ENCODE measurements at places on chromosomes 16 and 17.
A peak's percentile ranks its signal among the peaks of the same experiment; 100 is the strongest.

- no peak overlapping the region for H3K4me3 ChIP-seq
- no peaks in the 10 kb centered on the region for H3K36me3 ChIP-seq
- H3K4me1 ChIP-seq, result peaks cover 13% of the 10 kb centered on the region
- H3K27me3 ChIP-seq, result no peaks in the 10 kb centered on the region
These were observed 220.6 kb downstream of the NTN1 start for GRCh38 chr17:9241774-9242496.

DNA sequence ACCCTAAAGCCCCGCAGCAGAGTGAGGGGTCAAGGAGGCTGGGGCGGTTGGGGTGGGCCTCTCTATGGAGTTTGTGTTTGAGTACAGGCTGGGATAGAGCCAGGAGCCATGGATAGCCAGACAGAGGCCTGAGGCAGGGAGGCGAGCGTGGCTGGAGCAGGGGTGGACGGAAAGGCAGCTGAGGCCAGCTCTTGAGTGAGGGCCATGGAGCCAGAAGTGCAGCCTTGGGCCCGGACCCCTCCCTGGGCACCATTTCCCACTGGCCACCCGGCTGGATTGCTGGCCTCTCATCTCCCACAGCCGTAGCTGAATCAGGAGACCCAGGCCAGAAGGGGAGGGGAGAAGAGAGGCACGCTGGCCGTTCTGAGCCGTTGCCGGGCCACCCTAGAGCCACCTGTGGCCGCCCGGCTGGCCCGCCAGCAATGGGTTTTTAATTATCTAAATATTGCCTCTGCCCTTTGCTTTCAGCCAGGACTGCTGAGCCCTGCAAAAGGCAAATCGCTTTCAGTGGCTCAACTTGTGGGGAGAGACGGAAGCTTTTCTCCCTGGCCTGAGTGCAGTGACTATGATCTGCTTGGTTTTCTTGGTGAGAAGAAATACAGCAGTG is 75.2 kb upstream of the GSE1 start:
- no peak overlapping the region for H3K4me3 ChIP-seq
- no peaks in the 10 kb centered on the region for H3K27me3 ChIP-seq
- H3K36me3 ChIP-seq, result no peaks in the 10 kb centered on the region
- no peak for DNase-seq
- no peaks in the 10 kb centered on the region for H3K4me1 ChIP-seq

DNA sequence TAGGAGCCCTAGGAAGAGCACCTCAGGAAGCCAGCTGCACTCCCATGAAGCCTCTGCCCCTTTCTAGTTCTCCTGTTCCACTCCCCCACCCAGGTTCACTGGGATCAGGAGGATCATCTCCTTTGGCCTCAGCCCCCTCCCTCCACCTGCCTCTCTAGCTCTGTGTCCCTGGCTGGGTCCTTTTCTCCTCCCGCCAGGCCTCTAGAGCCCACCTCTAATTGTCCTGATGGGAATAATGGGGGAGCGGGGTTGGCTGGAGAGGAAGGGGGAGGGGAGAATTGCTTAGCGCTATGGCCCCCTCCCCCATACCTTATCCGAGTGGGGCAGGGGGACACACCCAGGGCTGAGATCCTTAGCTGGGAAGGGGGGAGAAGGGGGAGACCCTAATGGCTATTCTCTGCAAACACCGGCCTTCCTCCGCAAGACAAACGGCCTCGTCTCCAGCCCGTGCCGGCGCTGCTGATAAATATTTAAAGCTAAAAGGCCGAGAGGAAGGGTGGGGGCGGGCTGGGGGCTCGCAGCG is 997 bp downstream of the HOXB7 start:
- H3K4me3 ChIP-seq, result peak overlapping the region; percentile 90
- peaks cover 44% of the 10 kb centered on the region for H3K4me1 ChIP-seq
- H3K27ac ChIP-seq, result peak overlapping the region; percentile 57
- no peaks in the 10 kb centered on the region for H3K36me3 ChIP-seq
- peaks cover 46% of the 10 kb centered on the region for H3K27me3 ChIP-seq

- no peaks in the 10 kb centered on the region for H3K4me1 ChIP-seq
- no peak overlapping the region for H3K27ac ChIP-seq
- no peaks in the 10 kb centered on the region for H3K36me3 ChIP-seq
- H3K27me3 ChIP-seq, result no peaks in the 10 kb centered on the region
These were observed 181.5 kb downstream of the ZNF423 start for GRCh38 chr16:49674351-49674851.

DNA sequence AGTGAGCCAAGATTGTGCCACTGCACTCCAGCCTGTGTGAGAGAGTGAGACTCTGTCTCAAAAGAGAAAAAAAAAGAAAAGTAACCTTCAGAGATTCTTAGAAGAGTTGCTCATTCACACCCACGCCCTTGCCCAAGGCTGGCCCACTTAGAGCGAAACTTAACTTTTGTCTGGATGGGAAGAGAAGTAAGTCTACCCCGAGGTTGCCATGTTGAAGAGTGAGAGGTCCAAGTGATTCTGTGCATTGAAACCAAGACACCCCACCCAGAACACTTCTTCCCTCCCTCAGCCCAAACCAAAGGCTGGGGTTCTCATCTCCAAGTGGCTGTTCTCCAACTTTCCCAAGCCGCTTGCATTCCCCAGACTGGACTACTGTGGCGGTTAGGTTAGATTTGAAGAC is 2.4 kb upstream of the CISD3 start:
- peak overlapping the region; percentile 60 for H3K4me3 ChIP-seq
- no peaks in the 10 kb centered on the region for H3K27me3 ChIP-seq
- peak overlapping the region; percentile 44 for H3K27ac ChIP-seq
- H3K36me3 ChIP-seq, result no peaks in the 10 kb centered on the region
- peaks cover 62% of the 10 kb centered on the region for H3K4me1 ChIP-seq

DNA sequence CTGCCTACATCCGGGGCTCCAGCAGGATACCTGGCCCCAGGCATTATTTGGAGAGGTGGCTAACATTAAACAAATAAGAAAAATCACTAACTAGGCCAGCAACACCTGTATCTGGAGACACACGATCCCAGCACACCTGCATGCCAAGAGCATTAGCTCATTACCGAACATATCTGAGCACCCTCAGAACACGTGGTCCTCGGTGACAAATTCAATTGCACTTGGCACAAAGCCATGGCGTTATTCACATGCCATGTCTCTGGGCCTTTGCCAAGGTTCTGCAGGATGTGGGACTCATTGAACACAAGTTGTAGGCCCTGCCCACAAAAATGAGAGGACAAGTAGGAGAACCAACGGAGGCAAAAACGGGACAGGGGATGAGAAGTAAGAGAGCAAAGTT is 552.3 kb downstream of the TOX3 start:
- H3K27me3 ChIP-seq, result no peaks in the 10 kb centered on the region

- no peak for DNase-seq
- no peak overlapping the region for H3K4me3 ChIP-seq
- peaks cover 9% of the 10 kb centered on the region for H3K36me3 ChIP-seq
- H3K4me1 ChIP-seq, result peaks cover 15% of the 10 kb centered on the region
- H3K27me3 ChIP-seq, result no peaks in the 10 kb centered on the region
These were observed 5.9 kb downstream of the PHAF1 start for GRCh38 chr16:67115639-67116038.

DNA sequence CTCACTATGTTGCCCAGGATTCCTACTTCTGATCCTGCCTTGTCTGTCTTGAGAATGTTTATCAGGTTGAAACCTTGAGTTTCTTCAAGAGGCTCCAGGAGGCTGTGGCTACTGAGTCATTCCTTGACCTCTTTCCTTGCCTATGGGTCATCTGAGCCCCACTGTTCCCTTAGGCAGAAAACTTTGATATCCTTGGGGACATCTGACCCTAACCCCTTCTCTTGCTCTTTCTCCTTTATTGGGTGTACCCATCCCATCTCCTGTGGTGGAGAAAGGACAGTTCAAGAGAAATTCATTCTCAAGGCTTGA is 12.5 kb downstream of the ARL4D start:
- no peaks in the 10 kb centered on the region for H3K4me1 ChIP-seq
- H3K27ac ChIP-seq, result no peak overlapping the region
- H3K4me3 ChIP-seq, result no peak overlapping the region
- H3K36me3 ChIP-seq, result no peaks in the 10 kb centered on the region
- H3K27me3 ChIP-seq, result no peaks in the 10 kb centered on the region

DNA sequence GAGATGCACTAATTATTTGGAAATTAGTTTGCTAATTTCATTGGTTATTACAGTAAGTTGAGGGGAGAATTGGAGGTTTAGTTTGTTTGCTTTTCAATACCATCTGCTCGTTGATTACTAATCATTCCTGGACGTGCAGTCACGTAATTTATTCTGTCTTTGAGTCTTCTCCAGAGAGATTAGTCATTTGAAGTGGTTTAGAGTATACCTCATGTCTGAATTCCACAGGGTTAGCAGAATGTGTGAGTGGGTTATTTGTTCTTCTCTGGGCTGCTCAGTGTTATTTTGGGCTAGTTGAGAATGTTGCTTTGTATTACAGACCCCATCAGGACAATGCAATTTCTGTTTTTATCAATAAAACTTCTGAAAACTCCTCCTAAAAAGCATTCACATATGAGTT is 265.0 kb downstream of the RBFOX1 start:
- no peaks in the 10 kb centered on the region for H3K27me3 ChIP-seq
- H3K27ac ChIP-seq, result no peak overlapping the region
- no peak overlapping the region for H3K4me3 ChIP-seq
- no peaks in the 10 kb centered on the region for H3K36me3 ChIP-seq
- no peaks in the 10 kb centered on the region for H3K4me1 ChIP-seq

GRCh38 chr16:55052348-55052734 is 121.7 kb downstream of the IRX5 start:
- peaks cover 5% of the 10 kb centered on the region for H3K27me3 ChIP-seq
- no peak for DNase-seq
- no peaks in the 10 kb centered on the region for H3K36me3 ChIP-seq
- H3K4me3 ChIP-seq, result no peak overlapping the region
- no peak overlapping the region for H3K27ac ChIP-seq

- no peak overlapping the region for H3K27ac ChIP-seq
- no peaks in the 10 kb centered on the region for H3K27me3 ChIP-seq
- peaks cover 38% of the 10 kb centered on the region for H3K4me1 ChIP-seq
- peaks cover 4% of the 10 kb centered on the region for H3K36me3 ChIP-seq
- DNase-seq, result no peak
- H3K4me3 ChIP-seq, result no peak overlapping the region
These were observed 20.4 kb downstream of the NFATC3 start for GRCh38 chr16:68105611-68106010.

DNA sequence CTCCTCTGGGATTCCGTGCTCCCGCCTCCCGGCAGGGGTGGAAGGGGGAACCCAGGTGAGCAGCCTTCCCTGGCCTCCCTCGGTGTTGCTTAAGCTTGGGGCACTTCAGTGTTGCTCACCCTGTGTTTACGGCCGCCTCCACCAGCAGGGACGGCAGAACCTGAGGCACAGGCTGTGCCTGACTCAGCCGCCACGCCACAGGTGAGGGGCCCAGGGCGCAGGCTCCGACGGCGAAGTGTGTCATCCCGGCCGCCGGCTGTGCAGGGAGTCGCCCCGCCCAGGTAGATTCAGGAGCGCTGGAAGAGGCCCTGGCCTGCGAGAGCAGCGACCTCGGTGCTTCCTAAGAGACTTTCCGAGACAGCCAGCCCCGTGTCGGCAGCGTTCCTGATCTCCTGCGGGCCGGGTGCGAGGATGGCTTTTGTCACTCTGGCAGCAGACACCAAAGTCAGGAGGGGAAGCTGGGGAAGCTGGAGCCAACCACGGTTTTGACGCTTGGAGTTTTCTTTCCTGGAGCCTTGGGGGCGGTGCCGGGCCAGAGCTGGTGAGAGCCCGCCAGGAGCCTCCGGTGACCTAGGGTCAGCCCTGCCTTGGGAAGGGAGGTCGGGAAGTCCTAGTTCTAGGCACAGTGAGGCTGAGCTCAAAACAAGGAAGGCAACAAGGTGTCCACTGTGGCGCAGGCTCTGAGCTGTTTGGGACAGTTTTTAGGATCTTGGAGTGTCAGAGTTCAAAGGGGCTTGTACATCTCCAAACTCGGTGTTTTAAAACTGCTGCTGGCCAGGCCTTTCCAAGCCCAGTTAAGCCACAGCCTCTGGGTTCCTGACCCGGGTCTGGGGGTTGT is 2.1 kb downstream of the GSE1 start:
- DNase-seq, result peak; percentile 54
- H3K36me3 ChIP-seq, result no peaks in the 10 kb centered on the region
- no peaks in the 10 kb centered on the region for H3K27me3 ChIP-seq
- H3K4me3 ChIP-seq, result peak overlapping the region; percentile 55

DNA sequence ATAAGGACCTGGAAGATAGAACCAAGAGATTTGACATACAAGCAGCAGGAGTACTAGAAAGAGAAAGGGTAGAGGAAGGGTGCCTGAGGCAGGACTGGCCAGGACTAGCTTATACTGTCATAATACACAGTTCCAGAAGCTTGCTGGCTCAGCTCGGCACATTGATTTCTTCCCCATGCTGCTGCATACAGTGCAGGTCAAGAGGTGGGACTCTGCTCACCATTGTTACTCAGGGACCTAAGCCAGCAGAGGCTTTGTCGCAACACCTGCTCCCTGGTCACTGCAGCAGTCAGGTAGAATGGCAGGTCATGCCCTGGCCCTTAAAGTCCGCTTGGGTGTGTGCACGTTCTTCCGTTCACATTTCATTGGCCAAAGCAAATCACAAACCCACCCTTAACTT is 32.8 kb downstream of the LDHD start:
- H3K27ac ChIP-seq, result no peak overlapping the region
- no peaks in the 10 kb centered on the region for H3K36me3 ChIP-seq
- no peaks in the 10 kb centered on the region for H3K4me1 ChIP-seq
- no peak for DNase-seq

DNA sequence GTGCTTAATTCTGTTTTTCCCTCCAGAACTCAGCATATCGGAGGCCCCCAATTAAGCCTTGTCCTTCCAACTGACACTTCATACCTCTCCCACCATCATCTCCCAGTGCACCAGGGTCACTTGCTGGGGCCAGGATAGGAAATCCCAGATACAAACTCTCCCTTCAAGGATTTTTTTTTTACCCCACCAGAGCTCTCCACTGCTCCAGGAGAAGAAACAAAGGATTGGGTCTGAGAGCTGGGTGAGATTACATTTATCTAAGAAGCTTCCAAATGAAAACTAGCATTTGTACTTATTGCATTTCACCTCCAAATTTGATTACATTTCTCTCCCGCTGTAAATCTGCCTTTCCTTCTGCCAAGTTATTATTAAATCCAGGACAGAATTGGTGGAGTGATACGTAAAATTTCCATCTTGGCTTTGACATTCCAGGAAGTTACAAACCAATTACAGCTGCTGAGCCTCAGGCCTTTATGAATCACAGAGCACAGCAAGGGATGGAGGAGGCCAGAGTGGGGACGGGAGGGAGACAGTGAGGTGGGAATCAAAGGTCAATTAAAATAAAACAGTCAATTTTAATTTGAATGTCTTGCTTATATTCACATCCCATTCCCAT is 123.5 kb downstream of the USP31 start:
- no peak for DNase-seq
- no peak overlapping the region for H3K27ac ChIP-seq
- no peak overlapping the region for H3K4me3 ChIP-seq
- H3K4me1 ChIP-seq, result no peaks in the 10 kb centered on the region

- no peak overlapping the region for H3K4me3 ChIP-seq
- H3K27me3 ChIP-seq, result no peaks in the 10 kb centered on the region
- no peak for DNase-seq
- no peaks in the 10 kb centered on the region for H3K36me3 ChIP-seq
- H3K4me1 ChIP-seq, result no peaks in the 10 kb centered on the region
These were observed 65.4 kb upstream of the ADAMTS18 start for GRCh38 chr16:77500286-77500598.

Data from CD8-positive, alpha-beta memory T cell (primary cell).